ENCODE measurements at places on chromosomes 5 and 9.

DNA sequence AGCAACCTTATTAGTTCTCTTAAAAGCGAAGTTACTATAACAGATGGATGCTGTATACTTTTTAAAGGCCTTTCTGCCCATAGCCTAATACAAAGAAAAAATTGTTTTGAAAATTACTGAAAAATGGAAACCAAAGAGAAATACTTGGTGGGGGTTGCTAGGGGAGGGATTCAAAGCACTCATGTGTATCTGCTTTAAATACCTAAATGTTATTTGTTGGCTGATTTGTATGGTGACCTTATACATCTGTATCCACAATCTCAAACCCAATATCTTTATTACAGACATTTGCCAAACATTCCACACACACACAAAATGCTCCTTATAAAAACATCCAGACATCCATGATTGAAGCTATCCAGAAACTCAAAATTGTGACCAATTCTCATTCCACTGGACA lies 172.0 kb downstream of the ADAMTS12 start:
- no peak for DNase-seq

DNA sequence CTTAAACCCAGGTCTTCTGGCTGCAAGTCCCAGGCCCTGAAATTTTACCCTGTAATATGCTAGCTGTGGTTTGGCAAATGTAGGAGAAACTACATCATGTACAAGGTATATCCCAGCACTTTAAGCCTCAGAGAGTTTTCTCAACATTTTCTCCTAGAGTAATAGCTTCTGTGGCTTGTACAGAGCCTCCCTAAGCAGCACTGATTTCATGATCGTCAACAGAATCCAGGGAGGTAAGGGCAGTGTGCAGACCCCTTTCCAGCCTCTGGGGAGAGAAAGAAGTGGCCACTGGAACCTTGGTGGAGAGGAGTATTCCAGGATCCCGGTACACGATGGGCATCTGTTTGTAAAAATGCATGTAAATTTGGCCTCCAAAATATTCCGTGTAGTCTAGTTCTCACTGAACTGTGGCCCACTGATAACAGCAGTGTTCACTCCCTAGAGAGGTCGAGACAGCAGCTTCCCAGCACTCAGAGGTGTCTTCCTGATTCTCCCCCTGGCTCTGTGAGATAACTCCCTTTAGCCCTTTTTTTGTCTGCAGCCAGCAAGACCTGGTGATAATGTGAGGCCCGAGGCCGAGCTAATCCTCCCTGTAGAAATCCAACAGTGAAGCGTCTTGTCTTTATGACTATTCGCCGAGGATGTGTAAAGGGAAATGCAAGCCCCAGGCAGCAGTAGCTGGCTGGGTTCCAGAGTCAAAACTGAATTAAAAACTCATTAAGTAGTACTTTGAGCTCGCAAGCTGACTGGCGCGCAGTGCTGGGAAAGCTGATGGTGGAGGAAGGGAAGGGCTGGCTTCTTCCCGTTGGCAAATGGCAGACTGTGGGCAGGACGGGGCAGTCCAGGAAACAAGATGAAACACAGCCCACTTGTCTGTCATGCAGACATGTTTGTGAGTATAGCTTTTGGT lies 59.0 kb downstream of the MAP1B start:
- no peak for DNase-seq

- no peak for DNase-seq
Observed at GRCh38 chr9:110900917-110901316, 137.4 kb downstream of the LPAR1 start.

DNA sequence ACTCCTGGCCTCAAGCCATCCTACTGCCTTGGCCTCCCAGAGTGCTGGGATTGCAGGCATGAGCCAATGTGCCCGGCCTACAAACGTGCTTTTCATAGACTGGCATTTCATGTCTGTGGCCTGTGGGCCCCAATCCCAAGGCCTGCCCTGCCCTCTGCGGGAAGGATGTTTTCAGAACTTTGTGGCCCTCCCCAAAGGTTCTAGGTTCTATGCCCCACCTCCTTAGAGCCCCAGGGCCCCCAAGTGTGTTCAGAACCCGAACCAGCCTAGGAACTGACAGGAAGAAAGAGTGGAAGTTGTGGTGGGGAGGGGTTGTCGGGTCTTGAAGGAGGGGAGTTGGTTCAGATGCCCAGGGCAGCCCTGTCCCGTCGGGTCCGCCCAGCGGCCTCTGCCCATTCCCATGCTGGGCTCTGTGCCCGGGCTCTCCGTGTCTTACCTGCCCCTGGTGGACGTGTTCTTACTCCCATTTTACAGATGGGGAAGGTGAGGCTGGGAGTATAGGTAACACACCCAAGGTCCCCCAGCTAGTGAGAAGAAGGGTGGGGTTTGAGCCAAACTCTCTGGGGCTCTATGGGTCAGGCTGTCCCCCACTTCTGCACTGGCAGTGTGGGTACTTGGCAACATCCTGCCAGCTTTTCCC lies 175.8 kb upstream of the IER5L start:
- no peak for DNase-seq

DNA sequence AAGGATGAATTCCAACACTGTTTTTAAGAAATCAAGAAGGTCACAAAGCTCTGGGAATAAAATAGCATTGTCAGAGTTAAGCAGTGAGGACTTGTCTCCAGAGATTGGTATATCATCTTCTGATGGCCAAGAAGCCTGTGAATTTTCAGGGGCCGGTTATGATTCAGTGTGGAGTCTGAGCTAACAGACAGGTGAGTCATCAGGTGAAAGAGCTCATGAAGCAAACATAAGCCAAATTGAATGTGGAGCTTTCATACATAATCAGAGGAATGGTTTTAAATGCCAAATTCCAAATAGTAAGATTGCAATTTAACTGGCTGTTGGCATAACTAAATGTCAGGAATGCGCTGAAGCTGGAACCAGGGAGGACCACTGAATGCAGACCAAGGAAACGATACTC lies 494.2 kb downstream of the MTRR start:
- no peak for DNase-seq

- no peak for DNase-seq
Observed at GRCh38 chr5:170310256-170310926, 12.8 kb upstream of the LCP2 start.
